ENCODE measurements at places on chromosomes 1 and 21.

GRCh38 chr1:64936956-64937355 lies 29.4 kb downstream of the JAK1 start:
- DNase-seq: no peak

GRCh38 chr1:22651941-22652856 lies 837 bp upstream of the C1QB start:
- DNase-seq: no peak

DNA sequence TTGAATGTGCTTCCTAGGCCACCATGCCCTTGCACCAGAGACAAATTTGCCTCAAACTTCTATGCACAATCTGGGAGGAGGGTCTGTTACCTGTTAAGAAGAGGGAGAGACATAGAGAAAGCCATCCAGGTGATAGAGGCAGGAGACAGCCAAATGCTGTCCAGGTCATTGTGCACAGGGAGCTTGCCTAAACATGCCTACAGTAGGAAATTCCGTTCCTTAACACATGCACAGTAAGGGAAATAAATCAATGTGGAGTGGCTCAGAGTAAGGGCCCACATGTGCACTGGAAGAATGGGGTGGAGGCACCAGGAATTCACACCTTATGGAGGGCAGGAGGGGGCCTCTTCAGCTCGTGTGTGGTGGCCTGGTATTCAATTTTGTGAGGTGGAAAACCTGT lies 19.5 kb upstream of the CREG1 start:
- DNase-seq: no peak

DNA sequence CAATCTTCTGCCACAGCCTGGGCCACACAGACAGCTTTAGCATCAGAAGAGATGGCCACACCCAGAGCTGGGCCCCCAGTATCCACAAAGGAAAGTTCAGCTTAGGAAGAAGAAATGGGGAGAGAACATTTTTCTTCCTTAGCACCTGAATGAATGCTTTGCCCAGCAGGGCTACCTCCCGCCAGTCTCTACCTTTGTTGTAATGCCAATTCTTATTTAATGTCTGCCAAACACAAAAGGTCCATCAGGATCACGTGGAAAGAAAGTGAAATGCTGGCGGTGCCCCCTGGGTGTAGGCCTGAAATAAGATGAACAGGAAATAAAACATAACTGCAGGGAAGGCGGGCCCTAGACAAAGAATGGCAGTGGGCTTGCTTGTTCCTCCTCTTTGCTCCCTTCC lies 125.6 kb downstream of the CACNA1E start:
- DNase-seq: peak; percentile 19

- no peak for DNase-seq
These were observed 278.0 kb downstream of the HLX start for GRCh38 chr1:221157026-221157761.

- DNase-seq: no peak
These were observed 59.1 kb downstream of the EIF4G3 start for GRCh38 chr1:21117597-21118001.

- DNase-seq: peak; percentile 61
These were observed 398.5 kb downstream of the PTPRU start for GRCh38 chr1:29634746-29635335.

DNA sequence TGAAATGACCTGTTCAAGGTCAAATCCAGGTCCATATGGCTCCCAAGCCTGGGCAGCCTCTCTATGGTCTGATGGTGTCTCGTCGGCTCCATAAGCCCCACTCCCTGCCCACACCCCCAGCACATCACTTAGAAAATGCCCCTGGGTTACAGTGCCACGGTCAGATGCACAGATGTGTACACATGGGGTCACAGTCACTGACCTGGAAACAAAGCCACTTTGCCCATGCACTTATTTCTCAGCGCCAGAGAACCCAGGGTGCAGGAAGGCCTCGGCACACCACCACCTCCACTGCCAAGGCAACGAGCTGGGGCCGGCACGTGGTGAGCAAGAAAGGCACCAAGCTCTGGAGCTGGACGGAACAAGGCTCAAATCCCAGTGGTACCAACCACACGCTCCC lies 24.7 kb downstream of the IFFO2 start:
- DNase-seq: no peak

DNA sequence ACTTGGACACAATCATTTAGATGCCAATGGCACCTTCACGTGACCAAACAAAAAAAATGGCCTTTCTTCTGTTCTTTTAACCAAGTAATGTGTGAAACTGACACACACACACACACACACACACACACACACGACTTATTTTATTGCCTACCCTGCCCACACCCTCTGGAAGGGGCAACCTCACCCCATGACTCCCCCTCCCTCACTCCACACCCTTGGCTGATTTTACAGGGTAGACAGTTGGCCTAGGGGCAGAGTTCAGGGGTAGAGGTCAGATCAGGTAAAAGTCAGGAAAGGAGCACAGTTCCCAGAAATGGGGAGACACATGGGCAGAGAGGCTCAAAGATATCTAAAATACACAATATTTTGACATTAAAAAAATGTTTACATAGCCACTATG lies 144.8 kb upstream of the GJB5 start:
- no peak for DNase-seq

- no peak for DNase-seq
These were observed 87.8 kb downstream of the NAV1 start for GRCh38 chr1:201626629-201627275.

- DNase-seq: no peak
These were observed 20.7 kb downstream of the TRIM62 start for GRCh38 chr1:33161061-33161681.

- DNase-seq: no peak
These were observed 27.8 kb upstream of the NFASC start for GRCh38 chr1:204842892-204843291.

GRCh38 chr1:10511494-10511885 lies 36.7 kb downstream of the PEX14 start:
- no peak for DNase-seq

GRCh38 chr1:155171836-155172731 lies 1.0 kb downstream of the KRTCAP2 start:
- DNase-seq: peak; percentile 12

- no peak for DNase-seq
These were observed 1.6 kb upstream of the COLGALT2 start for GRCh38 chr1:184039126-184039525.

DNA sequence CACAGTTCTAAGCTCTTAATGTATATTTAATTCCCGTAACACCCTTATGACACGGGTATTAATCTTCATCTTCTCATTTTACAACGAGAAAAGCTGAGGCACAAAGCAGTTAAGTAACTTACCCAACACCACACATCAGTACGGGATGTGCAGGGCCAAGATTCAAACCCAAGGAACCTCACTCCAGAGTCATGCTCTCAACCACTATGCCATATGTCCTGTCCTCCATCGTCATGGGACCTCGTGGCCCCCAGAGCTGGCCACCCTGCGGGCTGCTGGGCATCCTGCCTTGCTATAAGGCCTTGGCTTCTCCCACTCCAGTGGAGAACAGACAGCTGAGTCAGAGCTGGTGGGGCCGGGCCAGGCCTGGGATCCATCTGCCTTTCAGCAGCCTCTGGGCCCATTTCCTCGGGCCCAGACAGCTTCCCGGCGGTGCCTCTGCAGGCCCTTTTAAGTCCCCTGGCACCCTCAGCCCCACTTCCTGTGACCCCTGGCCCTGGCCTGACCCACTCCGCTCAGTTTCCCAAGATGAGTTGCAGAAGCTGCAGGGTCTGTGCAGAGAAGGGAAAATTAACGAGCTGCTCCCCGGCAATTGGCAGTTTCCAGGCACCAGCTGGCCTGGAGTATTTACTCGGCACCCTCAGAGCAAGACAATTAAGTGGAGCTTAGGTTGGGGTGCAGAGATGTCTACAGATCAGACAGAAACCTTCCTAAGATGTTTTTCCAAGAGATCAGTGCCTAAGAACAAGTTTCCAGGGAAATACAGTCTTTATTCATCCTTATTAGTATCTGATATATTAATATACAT lies 98.2 kb downstream of the EPHB2 start:
- no peak for DNase-seq

- DNase-seq: no peak
These were observed 16.6 kb upstream of the S1PR1 start for GRCh38 chr1:101219924-101220870.

- no peak for DNase-seq
These were observed 93.5 kb downstream of the SIK1 start for GRCh38 chr21:43333298-43334062.

- DNase-seq: no peak
These were observed 66.5 kb upstream of the LYST start for GRCh38 chr1:235933017-235933765.

- no peak for DNase-seq
These were observed 43.2 kb downstream of the HHAT start for GRCh38 chr1:210371916-210372315.

DNA sequence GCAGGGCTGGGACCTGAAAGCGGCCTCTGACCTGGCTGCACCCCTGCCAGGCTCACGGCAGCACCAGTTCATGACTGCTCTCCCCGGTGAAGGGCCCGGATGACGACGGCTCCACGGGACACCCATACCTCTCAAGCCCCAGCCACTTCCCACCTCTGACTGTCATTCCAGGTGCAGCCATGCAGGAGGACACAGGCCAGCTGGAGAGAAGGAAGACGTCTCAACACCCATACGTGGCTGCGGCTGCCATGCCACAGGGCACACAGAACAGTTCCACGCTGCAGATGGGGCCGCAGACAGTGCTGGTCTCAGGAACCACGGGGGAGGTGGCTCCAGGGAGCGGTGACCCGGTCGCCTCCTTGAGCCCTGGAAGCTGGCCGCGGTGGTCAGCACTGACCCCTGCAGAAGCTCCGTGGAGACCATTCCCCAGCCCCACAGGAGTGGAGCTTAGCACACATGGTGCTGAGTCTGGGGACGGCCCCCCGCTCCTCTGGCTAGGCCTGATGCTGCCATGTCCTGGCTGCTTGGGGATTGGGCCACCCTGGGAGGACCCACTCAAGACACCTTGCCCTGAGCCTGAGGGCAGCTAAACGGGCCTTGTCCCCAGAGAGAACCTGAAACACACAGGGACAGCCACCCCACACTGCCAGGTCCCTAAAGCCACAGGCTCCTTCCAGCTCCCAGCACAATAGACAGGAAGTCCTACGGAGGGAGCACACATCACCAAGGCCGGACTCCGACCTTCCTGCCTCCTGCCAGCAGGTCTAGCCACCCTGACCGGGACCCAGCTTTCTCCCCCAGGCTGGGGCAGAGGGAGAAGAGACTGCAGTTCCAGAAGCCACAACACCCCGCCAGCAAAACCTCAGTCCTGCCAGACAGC lies 8.6 kb downstream of the WNT9A start:
- DNase-seq: no peak

DNA sequence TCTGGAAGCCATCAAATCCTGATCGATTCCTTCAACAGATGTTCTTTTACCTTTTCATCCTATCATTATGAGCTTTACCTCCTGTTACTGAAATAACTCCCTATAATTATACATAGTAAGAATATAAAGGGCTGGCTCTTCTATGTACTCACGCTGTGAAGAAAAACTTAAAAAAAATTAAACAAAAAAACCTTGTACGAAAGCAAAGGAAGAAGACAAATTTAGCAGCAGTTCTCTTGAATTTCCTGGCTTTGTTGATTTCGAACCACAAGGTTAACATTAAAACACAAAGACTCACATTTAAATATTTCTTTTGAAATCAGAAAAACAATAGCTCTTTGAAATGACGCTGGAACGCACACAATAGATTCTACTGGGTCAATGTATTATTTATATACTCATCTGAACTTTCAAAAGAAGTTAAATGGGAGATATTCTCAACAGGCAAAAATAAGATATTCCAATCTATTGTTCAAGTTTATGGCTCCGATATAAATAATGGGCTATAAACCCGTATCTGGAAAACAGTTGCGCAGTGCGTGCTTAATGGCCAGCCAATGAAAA lies 13.6 kb upstream of the SPEN start:
- DNase-seq: no peak

GRCh38 chr21:45011911-45012661 lies 62.3 kb upstream of the ADARB1 start:
- no peak for DNase-seq

GRCh38 chr1:8537991-8538390 lies 220.1 kb downstream of the SLC45A1 start:
- DNase-seq: no peak

- DNase-seq: no peak
These were observed 83.1 kb upstream of the LYPLAL1 start for GRCh38 chr1:219090607-219091006.

- DNase-seq: no peak
These were observed 7.0 kb upstream of the KCNC4 start for GRCh38 chr1:110203021-110203661.

DNA sequence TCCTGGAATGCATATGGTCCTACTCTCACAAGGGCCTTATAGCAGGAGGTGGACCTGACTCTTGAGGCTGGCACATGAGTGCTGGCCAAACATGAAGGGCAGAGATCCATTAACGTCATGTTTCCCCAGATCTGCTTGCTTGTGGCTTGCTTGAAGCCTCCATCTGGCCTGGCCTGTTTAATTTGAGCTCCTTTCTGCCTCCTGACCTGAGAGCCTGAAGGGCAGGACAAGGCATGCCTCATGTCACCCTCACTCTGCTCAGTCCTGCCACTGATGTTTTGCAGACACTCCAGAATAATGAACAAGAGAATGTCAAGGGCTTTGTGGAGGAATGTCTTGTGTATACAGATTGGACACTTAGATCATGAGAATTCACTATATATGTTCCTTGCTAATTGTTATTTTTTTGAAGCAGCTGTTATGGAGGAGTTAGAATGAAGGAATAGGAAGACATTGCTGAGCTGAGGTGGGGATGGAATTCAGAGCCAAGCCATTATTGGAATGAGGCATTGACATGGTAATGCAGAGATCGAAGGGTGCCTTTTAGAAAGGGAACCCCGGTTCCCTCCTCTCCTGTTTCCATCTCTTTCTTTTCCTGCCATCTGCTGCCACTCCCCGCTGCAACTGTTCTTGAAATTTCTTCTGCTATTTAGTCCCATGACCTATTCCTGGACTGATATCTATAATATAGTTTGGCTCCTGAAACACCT lies 457.0 kb upstream of the PROX1 start:
- DNase-seq: no peak

DNA sequence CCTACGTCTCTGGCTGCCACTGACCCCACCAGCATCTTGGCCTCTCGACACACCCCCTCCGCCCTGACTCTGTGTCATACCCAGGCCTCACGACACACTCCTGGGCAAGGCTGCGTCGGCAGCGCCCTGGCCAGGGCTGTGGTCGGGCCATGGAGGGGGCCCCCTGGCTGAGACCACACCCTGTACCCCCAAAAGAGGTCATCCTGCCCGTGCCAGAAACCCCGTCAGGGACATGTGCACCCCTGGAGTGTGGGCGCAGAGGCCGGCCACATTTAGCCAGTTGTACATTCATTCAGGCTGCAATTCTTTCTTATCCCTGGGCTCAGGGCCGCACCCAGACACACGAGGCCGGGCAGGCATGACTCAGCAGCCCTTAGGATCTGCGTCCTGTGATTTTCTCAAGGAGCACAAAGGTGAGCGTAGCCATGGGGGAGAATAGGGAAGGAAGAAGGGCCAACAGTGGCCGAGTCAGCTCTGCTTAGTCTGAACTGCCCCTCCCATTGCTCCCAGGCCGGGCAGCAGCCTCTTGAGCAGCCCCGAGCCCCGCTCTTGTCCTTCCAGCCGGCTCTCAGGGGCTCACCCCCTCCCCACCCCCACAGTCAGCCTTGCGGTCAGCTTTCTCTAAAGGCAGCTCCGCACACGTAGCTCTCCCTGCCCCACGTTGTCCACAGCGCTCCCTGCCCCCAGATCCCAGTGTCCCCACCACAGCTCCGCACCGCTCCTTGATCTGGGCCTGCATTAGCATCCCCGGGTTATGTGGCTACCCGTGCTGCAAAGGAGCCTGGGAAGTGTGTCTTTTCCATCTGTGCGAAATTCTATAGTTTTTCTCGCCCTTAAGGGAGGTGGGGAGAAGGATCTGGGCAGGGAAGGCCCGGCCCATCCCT lies 7.9 kb downstream of the CSTB start:
- DNase-seq: no peak

GRCh38 chr1:70542856-70543255 lies 131.8 kb downstream of the CTH start:
- DNase-seq: no peak

Measured in vagina (tissue), 2 donors.